ENCODE measurements at places on chromosomes 7 and 10.

GRCh38 chr7:67006965-67007364 lies 10.3 kb downstream of the TYW1 start:
- no peak for DNase-seq

GRCh38 chr7:130296221-130296951 lies 3.4 kb downstream of the CPA4 start:
- no peak for DNase-seq

DNA sequence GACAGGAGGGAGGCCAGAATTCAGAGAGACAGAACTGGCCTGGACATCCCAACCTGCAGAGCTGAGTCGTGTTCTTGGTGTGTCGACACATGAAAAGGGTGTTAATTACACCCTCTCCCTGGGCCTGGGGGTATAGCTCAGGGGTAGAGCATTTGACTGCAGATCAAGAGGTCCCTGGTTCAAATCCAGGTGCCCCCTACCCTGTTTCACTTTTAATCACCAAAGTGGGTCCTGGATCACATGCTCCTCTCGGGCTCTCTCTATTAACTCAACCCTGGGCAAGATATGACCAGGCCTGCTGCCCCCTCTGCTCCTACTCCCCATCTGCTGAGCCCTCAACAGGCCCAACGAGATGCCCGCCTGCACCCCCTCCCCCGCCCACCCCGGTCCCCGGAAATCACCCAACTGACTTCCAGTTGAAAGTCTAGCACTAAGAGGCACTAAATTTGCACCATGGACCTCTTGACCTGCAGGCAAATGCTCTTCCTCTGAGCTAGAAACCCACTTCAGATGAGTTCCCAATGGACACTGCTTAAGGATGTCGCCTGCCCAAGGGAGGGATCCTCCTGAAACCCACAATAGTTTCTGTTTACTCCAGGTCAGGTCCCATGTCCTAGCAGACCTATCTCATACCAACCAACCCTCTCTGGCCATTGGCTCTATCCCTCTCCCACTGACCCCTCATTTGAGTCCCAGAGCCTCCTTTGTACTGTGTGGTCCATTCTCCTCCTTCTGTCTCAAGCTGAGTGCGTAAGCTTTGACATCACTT lies 137.6 kb downstream of the ZNF467 start:
- DNase-seq: peak; percentile 24

- DNase-seq: no peak
Observed at GRCh38 chr7:149237502-149237901, 1.9 kb upstream of the ZNF212 start.

- no peak for DNase-seq
Observed at GRCh38 chr7:138388673-138389491, 71.2 kb upstream of the TRIM24 start.

GRCh38 chr7:150380463-150380862 lies 1.3 kb downstream of the ZNF775 start:
- DNase-seq: no peak

DNA sequence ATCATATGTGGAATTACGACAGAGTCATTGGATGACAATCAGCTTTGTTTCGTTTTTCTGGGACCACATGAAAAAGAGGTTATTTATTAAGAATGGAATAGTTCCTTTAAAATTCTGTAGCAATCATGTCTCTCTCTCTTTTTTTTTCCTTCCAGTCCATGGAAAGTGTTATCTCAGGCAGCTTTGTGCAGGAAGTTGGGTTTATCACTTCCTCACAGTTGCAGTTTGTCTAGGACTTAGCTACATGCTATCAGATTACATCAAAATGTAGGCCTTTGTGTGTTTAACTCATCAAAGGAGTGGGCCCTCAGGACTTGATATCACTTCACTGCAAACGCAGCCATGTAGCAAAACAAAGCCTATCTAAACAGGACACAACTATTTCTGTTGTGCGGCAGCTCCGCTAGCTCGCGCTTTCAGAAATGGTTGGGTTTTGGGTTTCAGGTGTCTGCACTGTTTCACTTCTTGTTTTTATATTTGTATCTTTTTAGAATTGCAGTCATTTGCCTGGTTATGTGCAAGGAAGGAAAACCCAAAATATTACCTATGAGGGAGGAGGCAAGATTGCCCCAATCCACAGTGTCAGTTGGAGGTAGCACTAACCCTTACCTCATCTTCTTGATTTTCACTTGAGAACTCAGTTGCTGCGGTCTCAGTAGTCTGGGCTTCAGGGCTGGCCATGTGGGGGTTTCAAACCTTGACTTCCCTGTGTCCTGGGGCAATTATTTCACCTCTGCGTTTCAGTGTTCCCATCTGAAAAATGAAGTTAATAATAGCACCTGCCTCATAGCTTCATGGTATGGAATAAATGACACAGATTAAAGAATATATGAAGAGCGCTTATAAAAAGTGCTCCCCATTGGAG lies 66.7 kb downstream of the HHEX start:
- DNase-seq: no peak

DNA sequence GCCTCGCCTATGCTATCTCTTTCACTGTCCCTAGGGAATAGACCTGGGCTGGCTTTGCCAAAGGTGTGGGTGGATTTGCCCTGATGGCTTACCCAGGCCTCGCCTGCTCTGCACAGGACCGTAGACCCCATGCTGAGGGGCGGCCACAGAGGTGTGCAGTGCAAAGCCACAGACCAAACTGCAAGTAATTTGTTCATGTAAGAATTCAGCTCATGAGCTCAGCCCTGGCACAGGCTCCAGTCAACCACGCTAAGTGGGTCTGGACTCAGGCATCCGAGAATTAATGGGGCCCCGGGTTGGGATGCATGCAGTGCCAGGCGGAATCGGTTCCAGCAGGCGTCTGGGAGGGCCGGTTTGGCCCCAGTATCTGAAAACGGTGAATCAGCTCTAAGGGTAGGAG lies 445.2 kb downstream of the DNAJB6 start:
- peak; percentile 73 for DNase-seq

GRCh38 chr10:110872145-110872983 lies 636 bp downstream of the PDCD4 start:
- peak; percentile 79 for DNase-seq

DNA sequence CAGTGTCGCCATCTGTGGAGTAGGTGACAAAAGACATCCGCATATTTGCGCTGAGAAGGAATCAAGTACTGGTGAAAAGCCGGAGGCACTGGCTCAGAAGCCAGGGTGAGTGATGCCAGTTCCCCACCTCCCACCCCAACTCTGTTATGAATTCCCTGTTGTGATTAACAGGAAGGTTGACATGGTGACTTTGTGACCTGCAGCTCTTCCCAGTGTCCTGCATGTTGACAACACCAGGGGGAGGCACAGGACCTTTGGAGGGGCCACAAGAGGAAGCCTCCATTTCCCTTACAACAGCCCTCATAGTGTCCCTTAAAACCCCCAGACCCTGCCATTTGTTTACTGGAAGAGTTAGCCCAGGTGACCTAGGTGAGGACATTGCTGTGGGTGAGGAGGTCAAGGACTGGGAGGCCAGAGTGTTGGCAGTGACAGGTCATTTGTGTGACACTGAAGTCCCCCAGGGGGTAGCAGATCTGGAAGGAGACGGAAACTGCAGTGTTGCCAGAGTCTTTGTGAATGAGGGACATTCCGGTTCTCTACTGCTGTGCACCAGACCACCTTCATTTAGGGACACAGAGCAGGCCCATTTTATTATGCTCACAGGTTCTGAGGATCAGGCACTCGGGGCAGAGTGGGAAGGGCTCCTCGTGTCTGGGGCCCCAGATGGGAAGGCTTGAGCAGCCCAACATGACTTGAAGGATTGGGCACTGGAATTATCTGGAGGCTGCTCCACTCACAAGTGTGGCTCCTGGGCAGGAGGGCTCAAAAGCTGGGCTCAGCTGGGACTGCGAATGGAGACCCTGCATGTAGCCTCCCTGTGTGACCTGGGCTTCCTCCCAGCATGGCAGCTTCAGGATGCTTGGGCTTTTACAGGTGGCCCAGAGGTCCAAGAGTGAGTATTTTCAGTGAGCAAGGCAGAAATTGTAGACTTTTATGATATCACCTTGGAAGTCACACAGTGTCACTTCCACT lies 13.0 kb upstream of the ANTXRL start:
- DNase-seq: no peak

DNA sequence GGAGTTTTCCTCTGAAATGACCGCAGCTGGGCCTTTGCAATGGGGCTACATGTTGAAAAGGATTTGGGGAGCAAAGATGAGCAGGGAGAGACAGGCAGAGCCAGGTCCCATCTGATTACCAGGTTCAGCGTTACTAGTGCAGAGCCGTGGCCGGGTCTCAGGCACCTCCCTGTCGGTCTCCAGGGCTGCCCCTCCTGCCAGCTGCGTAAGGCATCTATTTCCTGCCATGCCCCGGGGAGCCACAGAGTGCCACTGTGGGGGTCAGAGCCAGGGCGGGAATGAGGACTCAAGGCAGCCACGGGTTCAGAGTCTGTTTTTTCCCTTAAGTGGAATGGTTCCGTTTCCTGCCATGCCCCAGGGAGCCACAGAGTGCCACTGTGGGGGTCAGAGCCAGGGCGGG lies 382.6 kb upstream of the SHH start:
- no peak for DNase-seq

DNA sequence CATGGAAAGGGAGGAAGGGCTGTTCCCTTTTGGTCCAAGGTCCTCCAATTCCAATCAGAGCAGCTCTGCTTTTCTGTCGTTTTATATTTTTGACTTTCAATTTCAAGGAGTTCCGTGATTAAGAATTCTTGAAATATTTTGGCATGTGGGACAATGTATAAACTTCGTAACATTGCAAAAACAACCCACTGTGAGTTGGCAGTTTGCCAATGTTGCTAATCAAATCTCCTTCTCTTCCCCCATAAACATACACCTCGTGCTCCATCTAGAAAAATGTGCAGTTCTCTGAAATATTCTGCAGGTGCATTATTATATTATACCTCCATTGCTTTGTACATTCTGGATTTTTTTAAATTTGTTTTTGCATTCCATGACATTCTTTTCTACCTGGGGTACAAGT lies 49.8 kb downstream of the POU6F2 start:
- no peak for DNase-seq

DNA sequence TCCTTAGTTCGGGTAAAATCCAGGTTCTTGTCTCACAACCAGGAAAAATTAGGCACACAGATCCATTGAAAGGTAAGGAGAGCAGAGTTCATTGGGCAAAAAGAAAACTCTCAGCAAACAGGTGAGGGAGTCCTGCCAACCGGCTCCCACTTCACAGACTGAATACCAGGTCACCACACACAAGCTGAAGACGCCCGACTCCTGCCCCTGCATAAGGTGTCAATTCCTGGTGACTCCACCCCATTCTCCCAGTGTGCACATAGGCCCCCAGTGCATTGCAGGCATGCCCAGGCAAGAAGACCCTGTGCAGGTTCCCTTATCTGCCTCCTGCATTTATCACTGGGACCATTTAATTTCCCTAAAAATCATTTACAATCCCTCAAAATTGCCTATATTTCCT lies 354.6 kb downstream of the LRRTM3 start:
- no peak for DNase-seq

DNA sequence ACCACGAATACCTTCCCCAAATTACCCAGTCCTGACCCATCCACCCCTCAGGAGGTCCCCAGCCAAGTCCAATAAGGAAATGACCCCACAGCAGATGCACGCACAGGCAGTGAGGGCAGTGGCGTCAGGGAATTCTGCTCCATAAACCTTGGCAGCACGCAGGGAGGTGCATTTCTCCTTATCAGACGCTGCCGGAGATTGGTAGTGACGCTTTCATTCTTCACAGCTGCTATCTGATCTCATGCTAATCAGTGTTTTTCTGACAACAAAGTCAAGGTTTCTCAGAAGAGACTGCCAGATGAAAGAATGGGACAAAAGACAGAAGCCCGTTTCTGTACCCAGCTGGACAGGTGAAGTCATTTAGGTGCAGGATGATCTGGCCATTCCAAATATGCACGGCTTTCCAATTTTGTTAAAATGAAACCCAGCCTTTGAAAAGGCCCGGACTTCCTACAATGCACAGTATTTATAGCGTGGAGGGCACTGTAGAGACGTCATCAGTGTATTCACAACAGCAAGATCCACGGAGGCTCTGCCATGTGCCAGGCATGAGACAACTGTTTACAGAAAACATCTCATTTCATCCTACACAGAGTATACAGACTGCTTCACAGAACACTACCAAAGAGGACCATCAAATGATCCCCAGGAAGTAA lies 35.3 kb downstream of the DIP2C start:
- DNase-seq: no peak

GRCh38 chr7:70040970-70041766 lies 442.9 kb downstream of the AUTS2 start:
- DNase-seq: no peak

- DNase-seq: no peak
Observed at GRCh38 chr7:28841766-28842165, 116.4 kb downstream of the TRIL start.

GRCh38 chr10:79056736-79057391 lies 11.9 kb upstream of the ZMIZ1 start:
- no peak for DNase-seq
